Panc1 (cell line): ENCODE measurements at places on chromosomes 13 and 19.

GRCh38 chr13:28574617-28575142, 79.8 kb upstream of the FLT1 start:
- DNase-seq = no peak
- no peaks in the 10 kb centered on the region for H3K27me3 ChIP-seq
- H3K4me3 ChIP-seq = no peak overlapping the region
- no peak overlapping the region for H3K27ac ChIP-seq

GRCh38 chr13:51091839-51092238, 19.2 kb downstream of the C13orf42 start:
- H3K27me3 ChIP-seq = no peaks in the 10 kb centered on the region; the same call in 1 of the 2 replicates
- no peaks in the 10 kb centered on the region for H3K36me3 ChIP-seq
- H3K27ac ChIP-seq = no peak overlapping the region
- no peaks in the 10 kb centered on the region for H3K4me1 ChIP-seq

DNA sequence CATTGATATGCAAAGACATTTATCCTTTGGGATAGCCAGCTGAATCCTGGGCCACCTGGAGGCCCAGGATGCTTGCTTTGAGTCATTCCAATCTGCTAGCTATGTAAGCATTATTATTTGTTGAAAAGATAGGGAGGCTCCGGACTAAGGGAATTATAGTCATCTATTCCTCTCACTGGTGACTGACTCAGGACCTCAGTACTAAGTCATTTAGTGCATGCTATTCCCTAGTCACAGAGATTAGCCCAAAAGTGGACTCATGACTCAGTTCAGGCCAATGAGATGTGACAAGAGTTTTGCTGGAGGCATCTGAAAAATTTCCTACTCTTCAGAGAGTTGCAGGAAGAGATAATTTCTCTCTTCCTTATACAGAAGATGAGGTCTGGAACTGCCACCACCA, 67.9 kb upstream of the ITM2B start:
- no peaks in the 10 kb centered on the region for H3K36me3 ChIP-seq
- no peaks in the 10 kb centered on the region for H3K27me3 ChIP-seq
- H3K4me1 ChIP-seq = no peaks in the 10 kb centered on the region
- DNase-seq = no peak

GRCh38 chr19:30116984-30117555, 175.0 kb downstream of the URI1 start:
- H3K36me3 ChIP-seq = no peaks in the 10 kb centered on the region
- no peak for DNase-seq
- no peaks in the 10 kb centered on the region for H3K4me1 ChIP-seq
- no peak overlapping the region for H3K4me3 ChIP-seq

DNA sequence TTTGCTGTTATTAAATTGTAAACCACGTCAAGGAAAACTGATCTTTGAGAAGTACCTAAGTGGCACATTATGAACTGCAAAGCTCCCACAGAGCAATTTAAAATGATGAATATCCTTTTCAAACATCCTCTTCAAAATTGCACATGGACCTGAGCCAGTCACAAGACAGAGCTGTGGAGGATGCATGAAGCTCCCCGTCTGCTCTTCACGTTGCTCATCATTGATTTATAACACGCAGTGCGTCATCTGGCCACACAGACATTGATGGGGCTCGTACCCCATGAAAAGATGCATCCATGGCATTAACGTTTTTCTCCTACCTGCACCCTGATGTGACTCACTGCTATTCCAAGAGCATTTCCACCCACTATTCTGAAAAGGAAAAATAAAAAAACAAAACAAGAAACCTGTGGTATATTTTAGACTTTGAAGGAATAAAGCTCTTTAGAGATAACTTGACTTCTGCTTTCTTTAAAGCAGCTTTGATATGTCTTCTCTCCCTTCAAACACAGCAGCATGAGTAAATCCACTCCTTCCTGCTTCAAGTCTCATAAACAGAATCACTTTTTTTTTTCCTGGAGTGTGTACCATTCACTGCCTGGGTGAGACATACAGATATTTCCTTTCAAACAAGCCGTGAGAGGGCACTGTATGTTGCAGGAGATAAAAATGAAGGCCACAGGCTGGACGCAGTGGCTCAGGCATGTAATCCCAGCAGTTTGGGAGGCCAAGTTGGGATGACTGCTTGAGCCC, 7.2 kb upstream of the SERTM1 start:
- no peak overlapping the region for H3K4me3 ChIP-seq
- DNase-seq = no peak
- no peaks in the 10 kb centered on the region for H3K36me3 ChIP-seq
- no peak overlapping the region for H3K27ac ChIP-seq
- H3K27me3 ChIP-seq = no peaks in the 10 kb centered on the region
- H3K4me1 ChIP-seq = no peaks in the 10 kb centered on the region

DNA sequence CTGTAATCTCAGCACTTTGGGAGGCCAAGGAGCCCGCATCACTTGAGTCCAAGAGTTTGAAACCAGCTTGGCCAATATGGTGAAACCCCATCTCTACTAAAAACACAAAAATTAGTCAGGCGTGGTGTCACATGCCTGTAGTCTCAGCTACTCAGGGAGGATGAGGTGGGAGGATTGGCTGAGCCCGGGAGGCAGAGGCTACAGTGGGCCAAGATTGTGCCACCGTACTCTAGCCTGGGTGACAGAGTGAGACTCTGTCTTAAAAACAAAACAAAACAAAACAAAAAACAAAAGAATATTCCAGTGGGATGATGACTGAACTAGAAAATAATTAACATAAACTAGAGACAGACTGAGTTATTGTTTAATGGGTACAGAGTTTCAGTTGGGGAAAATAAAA, 81.7 kb upstream of the ABCC4 start:
- no peak overlapping the region for H3K27ac ChIP-seq
- DNase-seq = no peak
- no peaks in the 10 kb centered on the region for H3K36me3 ChIP-seq
- no peaks in the 10 kb centered on the region for H3K27me3 ChIP-seq
- H3K4me3 ChIP-seq = no peak overlapping the region
- no peaks in the 10 kb centered on the region; the same call in 1 of the 2 replicates for H3K4me1 ChIP-seq

GRCh38 chr19:33497131-33497777, 24.3 kb downstream of the PEPD start:
- H3K4me3 ChIP-seq = no peak overlapping the region
- no peaks in the 10 kb centered on the region for H3K27me3 ChIP-seq
- H3K27ac ChIP-seq = no peak overlapping the region
- no peak for DNase-seq

DNA sequence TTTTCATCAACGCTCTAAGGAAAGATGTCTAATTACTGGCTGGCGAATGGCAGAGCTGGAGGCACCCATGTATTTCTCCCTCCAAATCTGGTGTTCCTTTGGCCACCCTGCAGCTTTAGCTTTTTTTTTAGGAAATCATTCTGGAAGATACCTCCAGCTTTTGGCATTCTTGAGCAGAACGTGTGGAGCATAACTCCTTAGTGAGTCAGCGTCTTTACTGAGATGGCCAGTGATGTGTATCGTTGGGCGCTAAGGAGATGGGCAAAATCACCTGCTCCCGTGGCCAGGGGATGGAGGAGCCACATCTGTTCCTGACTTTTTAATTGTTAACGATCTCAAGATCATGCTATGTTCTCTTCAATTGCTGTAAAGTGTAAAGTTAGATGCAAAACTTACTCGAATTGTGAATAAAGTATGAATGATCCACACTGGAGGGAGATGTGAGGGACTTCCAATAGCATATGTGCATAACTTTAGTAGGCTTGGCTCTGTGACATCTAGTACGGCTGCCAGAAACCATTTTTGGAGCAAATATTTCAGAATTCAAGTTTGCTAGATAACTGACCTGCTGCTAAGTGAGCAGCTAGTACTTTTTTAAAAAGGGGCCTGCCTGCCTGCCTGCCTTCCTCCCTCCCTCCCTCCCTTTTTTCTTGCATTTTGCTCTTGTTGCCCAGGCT, 24.4 kb upstream of the C1QTNF9 start:
- DNase-seq = no peak
- no peaks in the 10 kb centered on the region for H3K36me3 ChIP-seq
- H3K4me1 ChIP-seq = no peaks in the 10 kb centered on the region
